ENCODE measurements at places on chromosomes 4 and X.

GRCh38 chr4:20418861-20419451 lies 167.3 kb downstream of the SLIT2 start:
- DNase-seq, result peak; percentile 44

DNA sequence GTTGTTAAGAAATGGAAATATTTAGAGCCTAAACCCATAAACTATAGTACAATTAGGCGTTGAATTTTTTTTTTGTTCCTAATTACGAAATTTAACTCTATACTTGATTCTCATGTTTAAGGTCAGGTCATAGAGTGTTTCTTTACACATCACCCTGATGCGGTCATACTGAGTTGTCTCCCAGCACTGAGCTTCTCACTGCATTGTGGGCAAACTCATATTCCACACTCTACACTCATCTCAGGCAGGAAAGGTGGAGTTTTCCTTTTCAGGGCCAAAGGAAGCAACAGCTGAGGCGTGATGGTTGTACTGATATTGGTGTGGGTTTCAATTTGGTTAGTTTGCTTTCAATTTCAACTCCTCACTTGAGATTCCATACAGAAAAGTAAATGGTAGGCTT lies 75.4 kb downstream of the FAT4 start:
- no peak for DNase-seq

- DNase-seq, result no peak
These were observed 80.7 kb upstream of the PSAPL1 start for GRCh38 chr4:7515390-7515902.

- DNase-seq, result peak; percentile 69
These were observed 126.0 kb upstream of the ENPP6 start for GRCh38 chr4:184343502-184344177.

DNA sequence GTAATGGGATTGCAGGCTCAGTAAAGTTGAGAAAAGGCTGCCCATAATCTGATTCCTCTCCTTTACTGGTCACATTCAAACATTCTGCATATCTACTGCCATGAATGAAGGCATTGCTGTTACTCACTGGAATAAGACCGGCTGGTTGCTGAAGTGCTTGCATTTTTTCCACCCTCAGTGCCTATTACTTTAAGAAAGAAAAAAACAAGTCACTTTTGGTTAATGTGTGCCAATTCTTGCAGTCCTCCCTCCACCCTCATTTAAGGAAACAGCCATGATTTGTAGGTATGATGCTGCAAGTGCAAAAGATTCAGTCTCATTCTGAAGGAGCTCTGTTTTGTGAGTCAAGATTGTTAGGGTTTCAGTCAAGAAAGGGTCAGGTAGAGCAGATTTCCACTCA lies 94.9 kb downstream of the EMCN start:
- DNase-seq, result no peak

- no peak for DNase-seq
These were observed 168.8 kb downstream of the ATRX start for GRCh38 chrX:77617206-77617605.

- DNase-seq, result peak; percentile 36
These were observed 88.4 kb downstream of the GPR143 start for GRCh38 chrX:9677098-9677739.

- DNase-seq, result no peak
These were observed 132.5 kb downstream of the PTTG2 start for GRCh38 chr4:38092701-38093100.

GRCh38 chrX:17020356-17020755 lies 73.9 kb downstream of the REPS2 start:
- no peak for DNase-seq

DNA sequence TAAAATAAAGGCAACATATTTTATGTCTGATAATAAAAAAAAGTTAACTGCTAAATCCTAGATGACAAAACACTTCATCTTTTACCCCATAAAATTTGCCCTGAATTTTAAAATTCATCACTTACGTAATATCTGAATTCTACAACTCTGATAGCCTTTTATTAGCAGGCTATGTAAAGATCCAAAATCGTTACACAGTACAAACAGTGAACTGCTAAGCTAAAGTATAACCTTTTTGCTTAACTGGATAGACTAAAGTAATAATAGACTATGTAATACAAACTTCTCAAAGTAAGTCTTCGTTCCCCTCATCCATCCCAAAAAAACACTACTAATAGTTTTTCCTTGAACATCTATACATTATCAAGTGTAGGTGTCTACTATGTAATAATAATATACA lies 49.1 kb downstream of the SH3RF1 start:
- no peak for DNase-seq

GRCh38 chrX:28589046-28589445 lies 1.8 kb downstream of the IL1RAPL1 start:
- DNase-seq, result no peak
